ENCODE measurements at places on chromosomes 1 and 21.

DNA sequence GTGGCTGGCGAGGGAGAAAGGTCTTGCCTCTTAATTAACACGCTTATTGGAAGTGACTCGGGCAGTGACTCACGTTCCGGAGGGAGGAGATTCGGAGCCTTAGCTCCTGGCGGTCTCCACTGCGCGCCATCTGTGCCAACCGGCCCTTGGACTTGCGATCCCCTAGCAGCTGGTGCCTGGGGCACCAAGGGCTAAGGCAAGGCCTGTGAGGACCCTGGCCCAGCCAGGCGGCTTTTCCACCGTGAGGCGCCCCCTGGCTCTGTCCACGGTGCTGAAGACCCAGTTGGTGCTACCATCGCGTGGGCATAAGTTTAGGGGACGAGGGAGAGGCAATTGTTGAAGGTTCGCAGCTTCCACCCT lies 1.3 kb upstream of the SYT6 start:
- DNase-seq: no peak

GRCh38 chr1:155591770-155592169 lies 18.2 kb upstream of the MSTO1 start:
- DNase-seq: no peak

DNA sequence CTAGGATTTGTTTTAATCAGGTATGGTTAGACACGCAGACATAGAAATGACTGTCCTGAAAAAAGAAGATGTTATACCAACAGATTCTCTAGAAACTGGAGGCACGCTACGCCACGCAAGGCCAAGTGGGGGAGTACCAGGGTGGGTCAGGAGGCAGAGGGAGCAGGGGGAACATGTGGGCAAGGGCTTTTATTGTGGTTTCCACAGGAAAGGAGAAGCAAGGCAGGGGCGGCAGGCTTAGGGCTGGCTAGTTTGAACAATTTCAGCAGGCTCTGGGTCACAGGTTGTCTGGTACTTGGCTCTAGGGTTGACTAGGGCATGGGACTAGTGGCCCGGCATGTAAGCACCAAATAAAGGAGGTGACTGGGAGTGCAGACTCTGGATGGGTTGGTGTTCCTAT lies 7.2 kb downstream of the MTARC2 start:
- no peak for DNase-seq

DNA sequence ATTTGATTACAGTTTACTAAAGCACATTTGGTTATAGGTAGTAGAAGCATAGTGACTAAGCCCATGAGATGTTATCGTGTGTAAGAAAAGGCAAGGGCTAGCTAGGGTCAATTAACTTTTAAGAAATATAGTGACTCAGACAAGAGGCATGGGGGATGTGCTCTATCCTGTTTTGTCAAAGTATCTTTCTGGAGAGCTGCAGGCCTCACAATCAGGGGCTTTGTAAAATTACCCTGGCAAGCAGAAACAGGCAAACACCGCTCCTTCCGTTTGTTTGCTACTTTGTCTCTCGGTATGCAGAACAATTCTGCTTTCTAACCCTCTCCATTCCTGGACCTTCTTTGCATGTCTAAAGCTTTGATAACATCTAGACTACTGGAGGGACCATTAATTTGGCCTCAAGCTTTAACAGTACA lies 26.1 kb upstream of the ZNF697 start:
- no peak for DNase-seq

DNA sequence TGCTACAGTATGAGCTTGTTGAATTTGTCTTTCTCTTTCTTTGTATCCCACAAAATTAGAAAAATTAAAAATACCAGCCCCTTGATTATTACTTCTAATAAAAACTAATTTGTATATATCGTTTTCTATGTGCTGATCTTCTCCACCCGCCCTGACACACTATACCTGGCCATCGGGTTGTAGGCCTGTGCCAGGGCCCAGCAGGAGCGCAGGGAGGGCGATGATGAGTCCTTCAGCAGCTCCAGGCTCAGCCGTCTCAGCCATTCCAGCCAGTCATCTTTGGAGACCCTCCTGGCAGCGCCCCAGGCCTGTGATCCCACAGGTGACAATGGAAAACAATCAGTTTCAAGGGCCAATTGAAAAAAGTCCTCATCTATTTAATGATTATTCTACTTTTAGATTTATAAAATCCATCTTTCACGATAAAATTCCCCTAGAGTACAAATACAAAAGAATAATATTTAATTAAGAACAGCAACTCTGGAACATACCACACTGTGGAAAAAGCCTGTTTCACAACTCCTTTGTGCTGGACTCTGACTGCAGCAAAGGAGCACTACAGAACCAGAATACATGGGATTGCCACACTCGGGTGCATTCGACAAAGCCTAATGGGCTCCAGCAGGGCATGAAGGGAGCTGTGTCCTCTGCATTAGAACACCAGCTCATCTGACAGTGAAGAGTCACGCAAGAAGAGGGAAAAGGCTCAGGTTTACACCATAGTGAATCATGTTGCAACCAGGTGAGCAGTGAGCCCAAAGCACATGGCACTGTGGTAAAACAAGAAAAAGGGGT lies 15.4 kb downstream of the ANGPTL7 start:
- DNase-seq: no peak

DNA sequence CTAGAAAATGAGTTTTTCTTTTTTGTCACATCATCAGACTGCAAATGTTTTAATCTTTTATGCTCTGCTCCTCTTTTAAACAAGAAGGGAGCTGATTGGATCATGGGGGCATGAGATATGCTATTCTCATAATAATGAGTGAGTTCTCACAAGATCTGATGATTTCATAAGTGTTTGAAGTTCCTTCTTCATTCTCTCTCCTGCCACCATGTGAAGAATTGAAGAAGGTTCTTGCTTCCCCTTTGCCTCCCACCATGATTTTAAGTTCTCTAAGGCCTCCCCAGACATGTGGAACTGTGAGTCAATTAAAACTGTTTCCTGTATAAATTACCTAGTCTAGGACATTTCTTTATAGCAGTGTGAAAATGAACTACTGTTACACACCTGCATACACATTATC lies 218.2 kb downstream of the NRIP1 start:
- DNase-seq: no peak

GRCh38 chr21:36704958-36705678 lies 6.2 kb downstream of the SIM2 start:
- DNase-seq: no peak

DNA sequence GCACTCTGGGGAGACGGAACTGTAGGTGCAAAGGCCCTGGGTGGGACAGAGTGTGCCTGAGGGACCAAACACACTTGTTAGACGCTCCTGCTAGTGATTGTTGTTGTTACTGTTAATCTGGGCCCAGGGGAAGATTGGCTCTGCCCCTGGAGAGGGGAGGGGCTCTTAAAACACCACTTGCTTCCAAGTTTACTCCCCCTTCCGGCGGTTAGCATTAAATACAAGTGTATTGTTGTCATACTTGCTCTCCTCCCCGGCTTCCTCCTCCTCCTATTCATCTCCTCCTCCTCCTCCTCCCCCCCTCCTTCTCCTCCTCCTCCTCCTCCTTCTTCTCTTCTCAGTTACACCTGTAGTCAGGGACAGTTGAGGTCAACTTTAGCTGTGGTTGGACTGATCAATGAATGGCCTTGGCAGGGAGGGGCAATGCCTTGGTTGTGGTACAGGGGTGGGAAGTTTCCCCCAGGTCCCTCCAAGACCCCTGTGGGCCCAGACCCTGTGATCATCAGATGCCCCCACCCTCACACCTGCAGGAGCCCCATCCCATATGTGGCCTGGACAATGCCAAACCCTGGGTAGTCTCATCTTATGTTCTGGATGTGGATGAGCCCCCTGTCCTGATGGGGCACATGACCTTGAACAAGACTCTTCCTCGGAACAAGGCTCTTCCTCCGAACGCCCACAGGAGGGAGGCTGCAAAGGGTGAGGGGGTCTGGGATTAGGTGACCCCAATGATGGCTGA lies 217.3 kb downstream of the PTPRU start:
- DNase-seq: no peak

- DNase-seq: no peak
Measured at GRCh38 chr21:36735201-36735515, 36.2 kb downstream of the SIM2 start.

DNA sequence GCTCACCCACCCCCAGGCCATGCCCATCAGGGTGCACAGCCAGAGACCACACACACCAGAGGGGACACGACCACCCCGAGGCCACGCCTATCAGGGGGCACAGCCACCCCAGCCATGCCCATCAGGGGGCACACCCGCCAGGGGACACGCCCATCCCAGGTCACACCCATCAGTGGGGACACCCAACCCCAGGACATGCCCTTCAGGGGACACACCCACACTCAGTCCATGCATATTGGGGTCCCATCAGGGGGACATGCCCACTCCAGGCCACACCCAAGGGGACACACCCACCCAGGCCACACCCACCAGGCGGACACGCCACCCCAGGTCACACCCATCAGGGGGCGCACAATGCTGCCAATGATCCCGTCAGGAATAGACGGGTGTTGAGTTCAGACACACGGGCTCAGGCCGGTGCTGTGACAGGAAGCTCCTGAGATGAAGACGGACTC lies 20.7 kb downstream of the MCM3AP start:
- DNase-seq: no peak

- no peak for DNase-seq
Measured at GRCh38 chr1:210696709-210697108, 368.0 kb downstream of the HHAT start.

GRCh38 chr1:116735246-116735645 lies 19.0 kb upstream of the CD2 start:
- DNase-seq: no peak

- DNase-seq: no peak
Measured at GRCh38 chr21:34280959-34281358, 82.8 kb upstream of the KCNE2 start.

DNA sequence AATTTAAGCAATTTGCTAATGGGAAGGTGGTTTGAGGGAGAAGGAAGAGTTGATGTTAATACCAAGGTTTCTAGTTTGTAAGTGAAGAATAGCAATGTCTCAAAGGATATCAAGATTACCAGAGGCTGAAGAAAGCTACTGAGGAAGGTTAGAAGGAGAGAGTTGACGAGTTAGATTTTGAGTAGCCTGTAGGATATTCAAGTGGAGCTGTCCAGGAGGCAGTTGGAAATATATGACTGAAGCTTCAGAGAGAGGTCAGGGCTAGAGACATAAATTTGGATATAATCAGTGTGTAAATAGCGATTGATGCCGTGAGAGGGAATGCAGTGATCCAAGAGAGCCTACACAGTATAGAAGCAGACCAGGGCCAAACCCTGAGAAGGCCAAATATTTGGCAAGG lies 48.4 kb downstream of the PBX1 start:
- DNase-seq: no peak

DNA sequence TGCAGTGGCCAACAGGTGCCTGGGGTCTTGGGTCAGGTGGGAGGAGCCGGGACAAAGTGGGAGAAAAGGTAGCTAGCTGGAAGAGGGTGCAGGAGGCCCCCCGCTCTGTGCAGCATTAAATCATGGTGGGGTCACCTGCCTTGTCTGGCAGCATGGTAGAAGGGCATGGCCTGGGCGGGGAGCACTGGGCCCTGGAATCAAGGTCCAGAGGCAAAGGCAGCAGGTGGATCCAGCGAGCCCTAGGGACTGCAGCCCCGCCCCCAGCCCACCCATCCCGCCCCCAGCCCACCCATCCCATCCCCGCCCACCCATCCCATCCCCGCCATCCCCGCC lies 16.7 kb upstream of the TTLL10 start:
- DNase-seq: no peak

GRCh38 chr1:16164213-16165072 lies 8.6 kb upstream of the EPHA2 start:
- DNase-seq: no peak

GRCh38 chr1:22775478-22775877 lies 64.8 kb downstream of the EPHB2 start:
- no peak for DNase-seq

- DNase-seq: no peak
Measured at GRCh38 chr1:165279882-165280281, 76.6 kb downstream of the LMX1A start.

DNA sequence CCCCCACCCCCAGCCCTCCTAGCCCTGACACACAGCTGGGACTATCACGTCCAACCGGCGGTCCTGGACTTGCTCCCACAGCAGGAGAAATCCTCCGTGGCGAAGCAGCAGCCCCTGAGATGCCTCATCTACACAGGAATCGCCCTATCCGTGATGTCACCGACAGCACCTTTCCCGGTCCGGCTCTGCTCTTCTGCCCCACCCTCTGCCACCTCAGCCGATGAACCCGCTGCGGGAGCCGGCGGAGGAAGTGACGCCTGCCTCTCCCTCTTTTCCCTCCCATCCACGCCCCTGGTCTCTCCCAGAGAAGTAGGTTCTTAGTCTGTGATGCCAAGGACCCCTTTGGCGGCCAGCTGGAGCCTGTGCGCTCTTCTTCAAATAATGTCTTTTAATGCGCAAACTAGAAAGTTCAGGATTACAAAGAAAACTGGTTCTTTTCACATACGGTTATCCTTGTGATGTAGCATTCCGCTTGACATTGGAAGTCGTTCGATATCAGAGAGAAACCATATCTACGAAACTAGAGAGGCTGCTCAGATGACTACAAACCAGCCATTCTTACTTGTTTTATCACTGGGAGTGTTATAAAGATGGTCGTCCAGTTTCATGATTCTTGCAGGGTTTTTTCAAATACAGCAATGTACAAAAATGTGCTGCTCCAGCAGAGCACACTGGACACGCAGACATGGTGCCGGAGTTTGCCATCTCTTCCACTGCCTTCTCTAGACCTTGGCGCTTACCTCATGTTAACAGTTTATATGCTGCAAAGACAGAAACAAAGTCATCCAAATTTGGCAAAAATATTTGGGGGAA lies 120.3 kb downstream of the PPIAL4G start:
- no peak for DNase-seq

DNA sequence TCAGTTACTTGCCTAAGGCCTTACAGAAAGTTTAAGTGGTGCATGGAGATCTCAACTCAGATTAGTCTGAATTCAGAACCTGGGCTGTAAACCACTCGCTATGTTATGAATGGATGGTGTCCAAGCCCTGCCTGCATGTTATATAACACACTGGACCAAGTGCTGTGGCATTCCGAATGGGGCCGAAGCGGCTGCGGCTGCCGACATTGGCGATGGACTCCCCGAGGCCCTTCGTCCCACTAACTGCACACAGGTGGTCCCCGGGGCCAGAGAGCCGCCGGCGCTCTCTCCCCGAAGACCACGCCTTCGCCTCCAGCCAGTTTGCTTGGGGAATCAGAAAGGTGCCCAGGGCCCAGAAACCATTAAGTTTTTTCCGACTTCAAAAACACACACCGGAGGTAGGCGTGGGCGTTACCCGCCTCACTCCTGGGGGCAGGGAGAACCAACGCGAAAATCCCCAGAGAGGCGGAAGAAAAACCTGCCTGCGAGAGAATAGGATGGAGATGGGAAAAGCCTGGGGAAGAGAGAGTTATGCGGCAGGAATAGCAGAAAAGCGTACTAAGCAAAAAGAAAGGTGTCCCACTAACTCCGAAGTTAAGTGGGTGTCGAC lies 579 bp upstream of the TENT5C start:
- no peak for DNase-seq
